Naive thymus-derived CD8-positive, alpha-beta T cell (primary cell): ENCODE measurements at places on chromosomes 6 and 20. TPM values are rescaled to one million over a fixed set of nuclear protein-coding genes. Genes with fewer than 3 reads are reported as not detected.

DNA sequence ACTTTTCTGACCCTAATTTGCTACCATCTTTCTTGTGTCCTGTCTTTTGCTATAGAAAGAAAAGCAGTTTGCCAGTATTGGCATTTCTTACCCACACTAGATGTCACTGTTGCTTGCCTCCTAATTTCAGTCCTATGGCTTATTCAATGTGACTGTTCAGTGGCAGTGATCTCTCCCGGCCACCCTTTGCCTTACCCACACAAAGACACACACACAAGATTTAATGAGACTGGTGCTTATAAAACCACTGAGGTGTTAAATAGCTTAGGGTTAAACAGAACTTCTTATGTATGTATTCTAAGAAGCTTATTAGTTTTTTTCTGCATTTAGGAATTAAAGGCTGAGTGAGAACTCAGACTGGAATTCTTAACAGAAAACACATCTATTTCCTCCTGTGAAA is 233.6 kb upstream of the ASCC3 start:
- H3K36me3 ChIP-seq: no peaks in the 10 kb centered on the region
- no peaks in the 10 kb centered on the region for H3K27me3 ChIP-seq
- no peak overlapping the region for H3K4me3 ChIP-seq
- H3K4me1 ChIP-seq: no peaks in the 10 kb centered on the region

DNA sequence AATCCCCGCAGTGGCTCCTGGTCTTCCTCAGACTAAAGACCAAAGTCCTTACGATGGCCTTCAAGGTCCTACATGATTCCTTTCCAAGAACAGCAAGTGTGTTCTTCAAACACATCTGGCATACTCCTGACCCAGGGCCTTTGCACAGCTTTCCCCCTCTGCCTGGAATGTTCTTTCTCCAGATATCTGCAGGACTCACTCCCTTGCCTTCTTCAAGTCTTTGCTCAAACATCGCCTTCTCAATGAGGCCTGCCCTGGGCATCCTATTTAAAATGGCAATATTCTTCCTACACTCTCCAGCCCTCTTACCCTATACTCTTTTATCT is 30.2 kb downstream of the VEGFA start:
- no peak overlapping the region for H3K4me3 ChIP-seq
- peaks cover 6% of the 10 kb centered on the region for H3K4me1 ChIP-seq
- no peaks in the 10 kb centered on the region for H3K27me3 ChIP-seq
- H3K36me3 ChIP-seq: no peaks in the 10 kb centered on the region

DNA sequence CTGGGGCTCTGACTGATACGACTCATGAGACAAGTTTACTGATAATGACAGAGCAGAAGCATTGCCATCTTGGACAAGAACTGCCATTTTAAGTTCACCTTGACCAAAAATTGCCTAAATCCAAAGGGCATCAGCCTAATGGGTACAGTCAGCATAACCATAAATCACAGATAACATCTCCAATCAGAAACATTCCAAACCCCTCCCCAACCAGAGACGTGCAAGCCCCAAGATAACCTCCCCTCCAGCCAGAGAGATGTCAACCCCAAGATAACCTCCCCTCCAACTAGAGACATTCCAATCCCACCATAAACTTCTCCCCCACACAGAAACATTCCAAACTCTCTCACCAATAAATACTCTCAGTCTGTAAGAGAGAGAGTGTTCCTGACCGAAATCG is 10.5 kb downstream of the GPLD1 start:
- H3K27me3 ChIP-seq: no peaks in the 10 kb centered on the region
- no peaks in the 10 kb centered on the region for H3K36me3 ChIP-seq
- H3K4me1 ChIP-seq: no peaks in the 10 kb centered on the region
- H3K4me3 ChIP-seq: no peak overlapping the region

GRCh38 chr20:37243937-37244571 is 17.6 kb downstream of the GHRH start:
- H3K4me1 ChIP-seq: no peaks in the 10 kb centered on the region
- no peaks in the 10 kb centered on the region for H3K27me3 ChIP-seq
- no peak for DNase-seq
- peak overlapping the region; percentile 67 for H3K27ac ChIP-seq
- peaks cover 52% of the 10 kb centered on the region for H3K36me3 ChIP-seq

The SLC25A27 gene
- 9.2 TPM for total RNA-seq
